ENCODE measurements at places on chromosomes 1 and 21.

GRCh38 chr1:153217744-153218416 is 496 bp downstream of the PRR9 start:
- DNase-seq = no peak

- no peak for DNase-seq
Measured at GRCh38 chr1:223543560-223543959, 121.9 kb downstream of the CAPN8 start.

DNA sequence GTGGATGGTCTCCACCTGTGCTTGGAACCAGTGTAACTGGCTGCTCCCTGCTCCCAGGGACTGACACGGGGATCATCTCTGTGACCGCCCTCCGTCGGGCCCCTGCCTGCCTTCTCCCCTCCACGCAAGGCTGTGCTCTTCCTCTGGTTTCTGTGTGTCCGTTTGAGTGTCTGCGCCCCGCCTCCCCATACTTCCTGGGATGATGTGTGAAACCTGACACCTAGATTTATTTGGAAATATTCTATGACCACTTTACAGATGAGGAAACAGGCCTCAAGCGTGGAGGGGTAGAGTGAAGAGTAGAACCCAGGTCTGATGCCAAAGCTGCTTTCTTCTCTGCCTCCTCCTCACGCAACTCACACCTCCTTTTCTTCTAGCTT is 24.3 kb downstream of the LDLRAP1 start:
- no peak for DNase-seq

GRCh38 chr1:236913371-236914037 is 90.7 kb downstream of the MT1HL1 start:
- no peak for DNase-seq

DNA sequence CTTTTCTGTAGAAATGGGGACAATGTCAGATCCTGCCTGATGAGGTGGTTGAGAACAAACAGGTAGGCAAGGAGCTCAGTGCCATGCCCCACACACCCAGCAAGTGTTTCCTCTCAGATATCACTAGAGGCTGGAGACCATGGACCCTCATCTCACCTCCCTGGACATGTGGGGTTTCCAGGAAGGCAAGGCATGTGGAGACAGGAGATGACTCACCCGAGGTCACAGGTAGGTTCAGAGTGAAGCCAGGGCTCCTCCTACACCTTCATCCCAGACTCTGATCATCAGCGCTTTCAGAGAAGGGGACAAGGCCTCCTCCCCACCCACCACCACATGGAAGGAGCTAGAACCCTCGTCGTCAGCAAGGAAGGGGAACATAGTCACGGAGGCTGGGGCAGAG is 69.2 kb downstream of the MATN1 start:
- DNase-seq = no peak

DNA sequence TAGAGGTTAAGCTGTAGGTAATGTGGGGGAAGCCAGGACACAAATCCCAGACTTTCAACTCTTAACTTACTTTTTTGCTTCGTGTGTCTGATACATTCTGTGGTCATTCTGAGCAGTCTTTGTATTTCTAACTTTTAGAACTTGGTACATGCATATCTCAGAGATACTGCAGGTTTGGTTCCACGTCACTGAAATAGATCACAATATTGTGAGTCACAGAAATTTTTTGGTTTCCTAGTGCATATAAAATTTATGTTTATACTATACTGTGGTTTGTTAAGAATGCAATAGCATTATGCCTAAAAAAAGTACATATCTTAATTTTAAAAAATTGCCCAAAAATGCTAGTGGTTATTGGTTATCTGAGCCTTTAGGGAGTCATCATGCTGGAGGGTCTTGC is 3.2 kb downstream of the URB2 start:
- DNase-seq = no peak

DNA sequence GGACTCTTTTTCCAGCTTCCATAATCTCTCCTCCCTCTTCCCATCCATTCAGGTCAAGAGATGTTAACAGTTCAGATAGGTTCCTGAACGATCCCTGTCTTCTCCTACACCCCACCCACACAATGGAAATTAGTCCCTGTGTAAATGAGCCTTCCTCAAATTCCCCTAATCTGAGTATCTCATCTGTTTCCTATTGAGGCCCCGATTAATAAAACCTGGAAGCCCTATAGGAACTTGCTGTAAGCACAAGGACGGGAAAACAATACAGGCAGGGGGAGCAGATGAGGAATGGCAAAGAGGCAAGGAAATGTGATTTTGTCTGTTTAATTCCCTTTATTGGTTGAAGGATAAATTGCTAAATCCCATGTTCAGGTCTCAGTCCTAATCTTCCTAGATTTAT is 7.1 kb upstream of the GPX7 start:
- DNase-seq = no peak

GRCh38 chr1:67647814-67648358 is 37.1 kb upstream of the GADD45A start:
- no peak for DNase-seq

GRCh38 chr1:185969028-185969427 is 234.8 kb downstream of the HMCN1 start:
- DNase-seq = no peak

GRCh38 chr1:115718011-115718754 is 50.3 kb downstream of the CASQ2 start:
- no peak for DNase-seq

DNA sequence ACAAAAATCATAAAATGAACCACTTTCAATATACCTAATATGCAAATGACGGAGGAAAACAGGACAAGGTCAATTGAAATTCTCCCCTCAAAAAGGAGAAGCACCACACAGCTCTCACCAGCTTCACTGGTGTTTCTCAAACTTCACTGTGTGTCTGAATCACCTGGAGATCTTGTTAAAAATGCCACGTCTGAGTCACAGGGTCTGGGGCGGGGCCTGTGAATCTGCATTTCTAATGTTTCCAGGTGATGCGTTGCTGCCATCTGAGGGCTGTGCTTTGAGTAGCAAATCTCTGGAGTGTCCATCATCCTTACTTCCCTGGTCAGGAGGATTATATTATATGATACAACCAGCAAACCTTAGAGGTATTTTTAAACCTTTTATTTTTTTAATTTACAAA is 9.0 kb downstream of the CLDN19 start:
- DNase-seq = peak; percentile 43

DNA sequence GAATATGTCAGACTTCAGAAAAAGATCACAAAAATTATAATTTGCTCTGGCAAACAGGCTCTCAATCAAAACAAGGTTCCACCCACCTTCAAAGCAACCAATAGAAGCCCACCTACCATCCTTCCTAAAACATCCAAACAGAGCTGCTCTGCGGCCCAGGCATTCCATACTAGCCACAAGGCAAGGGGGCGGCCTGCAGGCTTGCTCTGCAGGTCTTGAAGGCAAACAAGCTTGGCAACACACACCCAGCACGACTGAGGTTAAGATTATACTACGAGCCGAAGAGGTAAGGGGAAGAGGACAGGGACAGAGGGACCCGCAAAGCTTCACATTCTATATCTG is 207.3 kb downstream of the SLC45A1 start:
- peak; percentile 40 for DNase-seq

DNA sequence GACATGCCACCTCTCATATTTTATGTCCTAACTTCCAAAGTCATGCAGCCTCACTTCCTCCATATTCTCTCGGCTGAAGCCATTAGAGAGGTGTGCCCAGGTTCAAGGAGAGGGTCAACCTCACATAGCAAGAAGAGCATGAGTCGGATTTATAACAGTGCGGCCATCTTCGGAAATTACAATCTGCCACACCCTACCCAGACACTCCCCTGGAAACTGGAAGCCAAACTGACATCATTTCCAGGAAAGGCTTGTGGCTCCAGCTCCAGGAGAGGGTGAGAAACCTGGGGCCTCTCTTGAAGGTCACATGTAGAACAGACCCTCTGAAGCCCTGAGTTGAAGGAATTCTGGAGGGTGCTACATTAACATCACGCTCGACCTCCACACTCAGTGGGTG is 73.5 kb downstream of the RRAGC start:
- DNase-seq = no peak

DNA sequence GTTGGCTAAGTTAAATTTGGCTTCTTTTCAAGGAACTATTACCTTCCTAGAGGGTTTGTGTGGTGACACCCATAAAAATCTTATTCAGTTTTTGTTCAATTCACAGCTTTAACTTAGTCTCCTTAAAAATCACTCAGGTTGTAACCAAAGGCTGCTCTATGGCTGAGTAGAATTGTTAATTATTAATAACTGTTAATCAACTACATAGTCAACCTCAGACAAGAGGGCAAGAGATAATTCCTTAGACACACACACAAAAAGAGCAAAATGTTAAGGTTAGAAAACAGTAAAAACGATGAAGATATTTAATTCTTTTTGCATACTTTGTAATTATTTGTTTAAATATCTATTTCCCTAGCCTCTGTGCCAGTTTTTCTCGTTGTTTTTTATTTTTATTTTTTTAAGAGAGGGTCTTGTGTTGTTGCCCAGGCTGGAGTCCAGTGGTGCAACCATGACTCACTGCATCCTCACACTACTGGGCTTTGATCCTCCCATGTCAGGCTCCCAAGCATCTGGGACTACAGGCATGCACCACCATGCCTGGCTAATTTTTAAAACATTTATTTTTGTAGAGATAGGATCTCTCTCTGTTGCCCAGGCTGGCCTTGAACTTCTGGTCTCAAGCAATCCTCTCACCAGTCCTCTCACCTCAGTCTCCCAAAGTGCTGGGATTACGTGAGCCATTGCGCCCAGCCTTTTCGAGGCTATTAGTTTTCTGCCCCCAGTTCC is 215.2 kb downstream of the DISC1 start:
- DNase-seq = no peak

DNA sequence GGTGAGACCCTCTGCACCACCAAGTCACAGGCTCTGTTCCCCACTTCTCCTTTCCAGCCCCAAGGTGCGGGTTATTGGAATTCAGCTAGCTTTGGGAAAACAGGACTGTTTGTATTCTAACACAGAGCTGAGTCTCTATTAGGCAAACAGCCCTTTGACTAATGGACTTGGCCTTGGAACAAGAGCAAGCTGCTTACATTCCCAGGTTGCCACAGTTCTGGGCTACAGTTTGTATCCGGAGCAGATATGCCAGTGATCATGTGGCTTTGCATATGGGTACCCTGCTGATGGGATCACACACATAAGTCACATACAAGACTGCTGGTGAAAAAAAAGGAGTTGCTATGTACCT is 110.5 kb upstream of the COA6 start:
- DNase-seq = no peak

GRCh38 chr1:20322081-20322824 is 31.6 kb downstream of the VWA5B1 start:
- DNase-seq = peak; percentile 49

Measured in activated naive CD4-positive, alpha-beta T cell treated with anti-CD3 and anti-CD28 coated beads, Interleukin-2, amount 10 ng/mL, durations not matched to agents 7 days and 5 days (primary cell).